ENCODE measurements at places on chromosomes 12 and 14.

GRCh38 chr14:75223664-75224154 is 47.3 kb upstream of the TMED10 start:
- DNase-seq, result no peak

- no peak for DNase-seq
These were observed 154.6 kb upstream of the OTX2 start for GRCh38 chr14:56964895-56965294.

- peak; percentile 76 for DNase-seq
These were observed 65.1 kb downstream of the CRADD start for GRCh38 chr12:93742110-93742934.

GRCh38 chr12:123546281-123546680 is 12.8 kb upstream of the RILPL1 start:
- DNase-seq, result no peak

GRCh38 chr12:116165036-116165425 is 112.5 kb downstream of the MED13L start:
- DNase-seq, result peak; percentile 26

DNA sequence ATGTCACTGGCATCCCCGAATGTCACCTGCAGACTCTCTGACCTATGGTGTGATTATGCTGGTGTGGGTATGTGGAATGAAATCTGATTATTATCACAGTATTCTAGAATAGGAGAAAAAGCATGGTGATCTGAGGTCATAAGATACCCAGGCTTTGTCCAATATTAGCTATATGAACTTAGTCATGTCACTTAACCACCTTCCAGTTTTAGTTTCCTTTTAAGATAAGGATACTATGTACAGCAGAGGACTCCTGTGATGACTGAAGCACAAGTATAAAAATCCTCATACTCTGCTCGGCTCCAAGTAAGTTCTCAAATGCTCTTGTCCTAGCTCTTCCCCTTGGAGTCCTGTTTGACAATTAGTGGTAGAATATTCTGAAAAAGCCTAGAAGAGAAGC is 2.8 kb downstream of the GNS start:
- no peak for DNase-seq

- peak; percentile 78 for DNase-seq
These were observed 41.5 kb upstream of the NPAS3 start for GRCh38 chr14:32896979-32897697.

GRCh38 chr12:19236656-19237055 is 107.1 kb downstream of the PLEKHA5 start:
- no peak for DNase-seq

GRCh38 chr12:93784339-93785086 is 107.3 kb downstream of the CRADD start:
- DNase-seq, result peak; percentile 33

DNA sequence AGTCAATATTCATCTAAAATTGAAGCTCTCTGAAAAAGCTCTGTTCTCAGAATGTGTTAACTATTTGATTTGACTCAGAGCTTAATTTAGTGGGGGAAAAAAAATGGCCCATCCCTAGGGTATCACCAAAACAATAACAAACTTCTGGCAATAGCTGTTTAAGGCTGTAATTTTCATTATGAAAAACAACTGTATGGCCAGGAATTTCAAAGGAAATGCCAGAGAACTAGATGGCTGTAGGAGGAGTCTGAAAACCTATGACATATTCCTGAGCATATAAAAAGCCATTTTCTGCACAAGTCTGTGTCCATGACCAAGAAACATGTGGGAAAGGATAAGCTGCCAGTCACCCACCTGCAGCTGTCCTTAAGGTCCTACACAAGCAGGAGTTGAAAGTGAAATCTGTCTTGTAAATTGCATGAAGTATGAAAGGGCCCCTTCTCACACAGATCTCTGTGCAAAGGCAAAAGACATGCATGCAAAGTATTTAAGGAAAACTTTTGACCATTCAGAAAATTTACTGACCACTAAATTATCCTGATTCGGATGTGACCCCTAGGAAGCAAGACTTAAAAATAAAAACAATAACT is 299.1 kb downstream of the BTG1 start:
- no peak for DNase-seq

DNA sequence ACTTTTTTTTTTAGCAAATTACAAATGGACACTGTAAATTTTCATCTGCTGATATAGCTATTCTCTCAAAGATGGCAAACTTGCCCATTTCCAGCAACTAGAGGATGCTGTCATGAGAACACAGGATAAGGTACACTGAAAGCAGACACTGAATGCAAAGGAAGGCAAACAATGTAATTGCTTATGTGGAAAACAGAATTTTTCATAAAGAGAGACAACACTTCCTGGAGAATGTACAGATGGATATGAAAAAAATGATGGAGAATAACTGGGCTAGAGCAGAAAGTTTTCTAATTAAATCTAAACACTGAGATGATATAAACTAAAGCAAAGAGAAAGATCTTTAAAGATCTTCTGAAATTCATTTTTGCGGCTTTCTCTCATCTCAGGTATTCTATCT is 581 bp downstream of the CD69 start:
- DNase-seq, result no peak

- no peak for DNase-seq
These were observed 7.5 kb upstream of the MANSC4 start for GRCh38 chr12:27787559-27787958.

DNA sequence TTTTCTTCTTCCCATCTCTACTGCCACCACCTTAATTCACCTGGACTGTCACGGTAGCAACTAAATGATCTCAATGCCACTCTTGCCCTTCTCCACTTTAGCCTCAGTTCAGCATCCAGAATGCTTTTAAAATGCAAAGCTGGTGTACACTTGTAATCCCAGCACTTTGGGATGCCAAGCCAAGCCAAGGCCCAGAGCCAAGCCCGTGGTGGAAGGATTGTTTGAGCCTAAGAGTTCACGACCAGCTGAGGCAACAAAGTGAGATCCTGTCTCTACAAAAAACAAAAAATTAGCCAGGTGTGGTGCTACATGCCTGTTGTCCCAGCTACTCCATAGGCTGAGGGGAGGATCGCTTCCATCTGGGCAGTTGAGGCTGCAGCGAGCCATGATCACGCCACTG is 5.9 kb downstream of the CIPC start:
- DNase-seq, result no peak

Data from kidney glomerular epithelial cell (primary cell).